Foreskin melanocyte (primary cell): ENCODE measurements at places on chromosomes 6 and 20.

DNA sequence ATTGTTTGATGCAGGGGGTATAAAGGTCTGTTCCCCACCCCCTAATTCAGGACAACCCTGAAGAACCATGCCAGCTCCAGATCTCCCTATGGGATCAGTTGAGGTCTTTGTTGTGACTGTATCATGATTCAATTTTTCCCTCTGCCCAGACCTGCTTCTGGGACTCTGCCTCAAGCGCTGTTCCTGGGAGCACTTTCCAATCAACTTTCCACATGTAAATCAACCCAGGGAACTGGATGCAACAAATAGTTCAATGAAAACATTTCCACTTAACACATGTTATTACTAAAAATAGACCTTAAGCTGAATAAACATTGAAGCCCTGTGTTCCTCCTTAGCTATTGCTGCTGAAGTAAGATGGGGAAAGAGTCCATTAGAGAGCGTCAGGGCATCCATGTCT lies 139.5 kb downstream of the C6orf58 start:
- DNase-seq: no peak

- no peak for DNase-seq
Observed at GRCh38 chr6:12115001-12115400, 102.9 kb downstream of the HIVEP1 start.

- DNase-seq: no peak
Observed at GRCh38 chr6:169984181-169985120, 233.0 kb downstream of the ERMARD start.

GRCh38 chr6:150425508-150425907 lies 56.7 kb downstream of the IYD start:
- no peak for DNase-seq

GRCh38 chr6:143741480-143741879 lies 63.7 kb downstream of the PHACTR2 start:
- DNase-seq: no peak
